BE2C (cell line): ENCODE measurements at places on chromosomes 7 and 10.

DNA sequence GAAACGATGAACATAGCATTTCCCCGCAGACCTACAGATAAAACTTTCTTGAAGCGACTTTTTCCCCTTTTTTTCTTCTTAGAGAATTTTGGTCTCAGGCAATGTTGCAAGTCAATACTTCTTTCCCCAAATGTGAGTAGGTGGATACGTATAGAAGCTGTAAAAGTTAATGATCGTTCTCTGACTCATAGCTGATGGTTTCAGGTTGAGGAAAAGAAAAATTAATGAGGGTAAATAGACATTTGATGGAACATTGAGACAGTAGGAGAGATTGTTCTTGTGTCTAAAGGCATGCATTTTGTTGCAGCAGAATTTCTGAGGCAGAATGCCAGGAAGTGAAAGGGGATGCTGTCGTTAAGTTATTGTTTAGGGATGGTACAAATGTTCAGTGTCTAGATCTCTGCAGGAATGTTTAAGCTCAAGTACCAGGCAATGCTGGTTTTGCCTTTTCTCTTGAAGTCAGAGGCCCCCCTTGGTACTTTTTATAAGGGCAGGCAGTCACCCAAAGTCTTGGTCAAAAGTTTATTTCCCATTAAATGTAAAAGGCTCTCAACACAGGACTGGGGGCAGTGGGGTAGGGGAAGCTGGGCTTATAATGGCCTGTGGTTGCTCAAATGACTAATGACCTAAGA is 9.3 kb downstream of the TCF7L2 start:
- DNase-seq: no peak

- no peak for DNase-seq
Observed at GRCh38 chr10:113735913-113736312, 15.6 kb upstream of the PLEKHS1 start.

DNA sequence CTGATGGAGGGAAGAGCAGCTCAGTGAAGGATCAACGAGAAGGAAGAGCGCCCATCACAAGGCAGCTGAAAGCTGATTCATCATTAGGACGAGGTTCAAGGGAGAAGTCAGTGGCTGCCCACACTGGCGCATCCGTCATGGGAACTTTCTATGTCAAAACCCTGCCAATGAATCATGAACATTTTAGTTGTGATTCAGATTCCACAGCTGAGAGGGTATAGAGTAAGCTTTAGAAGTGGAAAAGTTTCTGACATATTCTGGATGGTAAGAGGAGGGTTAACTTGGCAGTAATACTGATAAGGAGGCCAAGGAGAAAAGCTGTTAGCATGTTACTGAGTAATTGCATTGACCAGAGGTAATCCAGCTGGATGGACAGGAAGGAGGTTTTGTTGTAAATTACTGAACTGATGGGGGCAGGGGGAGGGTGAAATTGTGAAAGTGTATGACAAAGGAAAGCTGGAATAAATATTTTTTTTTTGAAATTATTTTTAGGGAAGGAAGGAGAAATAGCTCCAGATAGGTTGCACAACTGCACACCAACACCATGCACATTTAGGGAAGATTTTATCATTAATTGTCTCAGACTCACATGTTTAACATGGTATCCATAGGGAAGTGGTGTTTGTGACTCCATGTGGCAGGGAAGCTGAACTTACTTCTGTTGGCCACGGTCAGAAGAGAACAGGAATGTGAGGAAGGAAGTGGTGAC is 78.3 kb upstream of the NRP1 start:
- no peak for DNase-seq

GRCh38 chr7:19290968-19291367 is 145.7 kb upstream of the FERD3L start:
- no peak for DNase-seq

DNA sequence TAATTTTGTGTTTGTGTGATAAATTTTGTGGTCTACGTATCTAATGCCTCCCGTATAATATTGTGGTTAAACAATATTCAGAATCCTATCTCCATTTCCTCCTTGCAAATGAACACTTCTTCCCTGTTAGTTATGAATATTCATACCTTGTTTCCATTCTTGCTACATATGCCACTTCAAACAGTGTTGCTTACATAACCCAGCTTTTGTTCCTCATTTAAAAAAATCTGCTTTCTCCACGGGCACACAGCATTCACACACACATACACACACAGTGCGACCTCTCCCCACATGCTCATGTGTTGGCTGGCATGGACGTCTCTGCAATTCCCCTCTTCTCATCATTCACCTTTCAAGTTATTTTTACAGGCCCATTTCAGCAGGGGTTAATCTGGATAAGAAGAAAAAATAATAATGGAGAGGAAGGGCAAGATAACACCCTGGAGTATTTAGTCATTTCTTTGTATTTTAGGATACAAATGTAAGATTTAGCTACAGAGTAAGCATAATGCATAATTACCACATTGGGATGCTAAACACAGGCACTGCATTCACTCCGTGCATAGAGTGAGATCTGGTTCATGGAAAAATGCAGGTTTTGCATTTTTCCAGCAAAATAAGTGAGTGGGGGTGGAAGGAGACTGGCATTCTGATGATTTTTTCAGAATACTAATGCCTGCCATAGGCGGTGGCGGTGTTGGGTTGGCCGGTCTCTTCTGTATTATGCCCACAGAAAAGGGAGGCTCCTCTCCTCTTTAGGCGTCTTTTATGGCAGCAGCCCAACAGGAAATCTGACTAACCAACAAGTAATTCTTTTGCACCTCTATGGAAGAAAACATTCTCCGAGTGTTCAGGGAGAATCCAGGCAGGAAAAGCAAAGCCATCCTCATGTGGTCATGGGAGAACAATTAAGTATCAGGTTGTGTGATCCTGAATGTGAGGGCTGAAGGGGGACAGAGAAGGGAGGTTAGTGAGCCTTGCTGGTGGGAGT is 31.7 kb upstream of the ELMO1 start:
- DNase-seq: no peak

DNA sequence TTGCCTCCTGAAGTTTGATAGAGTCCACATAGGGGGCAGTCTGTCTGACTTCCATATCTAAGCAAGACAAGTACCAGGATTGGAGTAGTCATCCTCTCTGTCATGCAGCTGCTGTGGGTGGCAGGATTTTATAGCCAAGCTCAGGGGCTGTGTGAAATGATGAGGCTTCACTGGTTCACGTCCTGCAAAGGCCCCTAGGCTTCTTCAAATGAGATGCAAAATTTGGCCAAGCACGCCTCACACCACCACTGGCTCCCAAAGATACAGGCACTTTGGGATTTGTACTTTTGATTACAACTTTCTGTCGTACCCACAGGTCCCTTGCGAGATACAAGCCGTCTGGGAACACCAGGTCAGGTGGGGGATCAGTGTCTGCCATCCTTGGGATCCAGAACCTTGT is 67.1 kb downstream of the WDFY4 start:
- no peak for DNase-seq

DNA sequence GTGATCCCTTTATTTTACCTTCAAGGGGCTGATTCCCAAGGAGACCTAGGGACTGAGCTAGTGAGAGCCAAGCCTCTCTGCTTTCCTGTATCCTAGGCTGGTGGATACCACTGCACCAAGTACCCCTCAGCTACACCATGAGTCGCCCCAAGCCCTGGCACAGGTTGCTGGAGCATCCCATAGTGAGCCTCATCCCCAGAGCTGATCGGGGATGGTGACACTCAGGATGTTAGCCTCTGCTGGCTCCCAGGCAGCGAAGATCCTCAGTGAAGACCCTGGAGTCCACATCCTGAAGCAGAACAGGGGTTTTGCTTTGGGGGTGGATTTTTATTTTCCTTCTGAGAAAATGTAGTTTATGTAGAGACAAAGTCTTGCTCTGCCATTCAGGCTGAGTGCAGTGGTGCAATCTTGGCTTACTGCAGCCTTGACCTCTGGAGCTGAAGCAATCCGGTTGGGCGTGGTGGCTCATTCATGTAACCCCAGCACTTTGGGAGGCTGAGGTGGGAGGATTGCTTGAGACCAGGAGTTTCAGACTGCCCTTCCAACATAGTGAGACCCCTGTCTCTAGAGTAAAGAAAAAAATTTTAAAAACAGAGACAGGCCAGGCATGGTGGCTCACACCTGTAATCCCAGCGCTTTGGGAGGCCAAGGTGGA is 12.5 kb upstream of the ZNF212 start:
- DNase-seq: no peak

DNA sequence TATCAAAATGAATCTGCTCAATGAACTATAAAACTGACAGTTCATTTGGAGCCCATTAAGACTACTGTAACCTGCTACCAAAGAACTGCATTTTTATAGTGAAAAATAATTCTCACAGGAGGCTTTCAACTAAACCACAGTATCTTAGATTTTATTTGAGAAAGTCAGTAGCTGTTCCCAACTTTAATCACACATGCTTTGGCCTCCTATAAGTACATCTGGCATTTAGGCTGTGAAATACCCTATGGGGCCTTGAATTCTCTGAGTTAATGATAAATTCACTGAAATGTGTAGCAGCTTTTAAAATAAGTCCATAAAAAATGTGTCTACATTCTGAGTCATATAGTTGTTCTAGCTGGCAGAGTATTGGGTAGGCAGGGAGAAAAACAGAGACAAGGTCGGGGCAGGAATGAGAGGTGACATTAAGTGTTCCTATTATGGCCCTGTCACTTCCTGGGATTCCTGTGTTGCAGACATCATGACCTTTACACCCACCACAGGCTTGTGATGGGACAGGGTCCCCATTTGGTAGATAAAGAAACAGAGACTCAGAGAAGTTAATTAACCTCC is 588.8 kb downstream of the REEP3 start:
- DNase-seq: no peak

DNA sequence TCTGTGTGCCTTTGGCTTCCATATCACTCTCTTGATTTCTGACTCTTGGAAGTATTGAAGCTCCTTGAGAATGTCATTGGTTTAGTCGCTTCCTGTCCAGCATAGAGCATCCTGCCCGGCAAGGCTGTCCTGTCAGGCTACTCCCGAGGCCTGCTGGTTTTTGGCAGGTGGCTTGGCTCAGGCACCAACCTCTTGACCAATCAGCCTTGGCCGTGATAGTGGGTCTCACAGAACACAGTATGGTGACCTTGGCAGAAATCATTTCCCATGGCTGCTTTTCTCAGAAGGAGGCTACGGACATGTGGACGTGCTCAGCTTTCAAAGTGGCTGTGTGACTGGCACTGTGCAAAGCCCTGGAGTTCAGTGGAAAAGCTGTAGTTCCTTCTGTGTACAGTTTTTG is 516.9 kb downstream of the REEP3 start:
- DNase-seq: no peak

DNA sequence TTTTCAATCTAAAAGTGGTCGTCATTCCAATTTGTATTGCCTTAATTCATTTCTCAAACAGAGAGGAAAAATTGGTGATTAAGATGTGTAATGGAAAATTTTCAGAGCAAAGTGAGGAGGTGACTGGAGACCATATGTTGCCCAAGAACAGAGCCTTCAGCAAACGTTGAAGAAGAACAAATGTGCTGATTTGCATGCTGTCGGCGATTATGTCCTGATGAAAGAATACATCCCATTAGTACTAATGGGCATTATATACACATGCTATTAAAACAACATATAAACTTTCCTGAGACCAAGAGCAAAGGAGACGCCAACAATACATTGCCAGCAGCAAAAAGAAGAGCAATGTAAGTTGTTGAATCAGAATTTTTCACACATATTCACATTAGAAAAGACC is 100.0 kb upstream of the ARID5B start:
- no peak for DNase-seq

GRCh38 chr10:118738406-118738805 is 16.4 kb downstream of the CACUL1 start:
- no peak for DNase-seq

DNA sequence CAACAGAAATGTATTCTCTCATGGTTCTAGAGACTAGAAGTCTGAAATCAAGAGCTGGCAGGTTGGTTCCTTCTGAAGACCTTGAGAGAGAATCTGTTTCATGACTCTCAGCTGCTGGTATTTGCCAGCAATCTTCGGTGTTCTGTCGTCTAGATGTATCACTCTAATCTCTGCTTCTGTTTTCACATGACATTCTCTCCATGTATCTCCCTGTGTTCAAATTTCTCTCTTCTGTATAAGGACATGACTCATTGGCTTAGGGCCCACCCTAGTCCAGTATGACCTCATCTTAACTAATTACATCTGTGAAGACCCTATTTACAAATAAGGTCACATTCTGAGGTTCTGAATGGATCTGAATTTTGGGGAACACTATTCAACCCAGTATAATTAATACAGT is 82.3 kb downstream of the ANKRD7 start:
- DNase-seq: no peak

DNA sequence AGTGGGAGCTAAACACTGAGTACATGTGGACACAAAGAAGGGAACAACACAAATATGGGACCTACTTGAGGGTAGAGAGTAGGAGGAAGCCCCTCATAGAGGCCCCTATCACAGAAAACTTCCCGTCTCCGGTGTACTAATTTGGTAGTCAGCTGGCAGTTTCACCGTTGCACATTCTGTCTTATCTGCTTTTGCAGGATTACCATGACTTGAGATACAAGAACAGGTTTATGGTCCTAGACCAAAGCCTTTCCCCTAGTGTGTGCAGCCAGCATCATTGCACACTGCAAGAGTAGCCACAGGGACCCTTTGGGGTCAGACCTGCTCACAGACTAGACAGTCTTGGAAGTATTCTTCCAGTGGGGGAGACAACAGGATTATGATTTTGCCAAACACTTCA is 5.9 kb upstream of the IFIT1B start:
- DNase-seq: no peak

DNA sequence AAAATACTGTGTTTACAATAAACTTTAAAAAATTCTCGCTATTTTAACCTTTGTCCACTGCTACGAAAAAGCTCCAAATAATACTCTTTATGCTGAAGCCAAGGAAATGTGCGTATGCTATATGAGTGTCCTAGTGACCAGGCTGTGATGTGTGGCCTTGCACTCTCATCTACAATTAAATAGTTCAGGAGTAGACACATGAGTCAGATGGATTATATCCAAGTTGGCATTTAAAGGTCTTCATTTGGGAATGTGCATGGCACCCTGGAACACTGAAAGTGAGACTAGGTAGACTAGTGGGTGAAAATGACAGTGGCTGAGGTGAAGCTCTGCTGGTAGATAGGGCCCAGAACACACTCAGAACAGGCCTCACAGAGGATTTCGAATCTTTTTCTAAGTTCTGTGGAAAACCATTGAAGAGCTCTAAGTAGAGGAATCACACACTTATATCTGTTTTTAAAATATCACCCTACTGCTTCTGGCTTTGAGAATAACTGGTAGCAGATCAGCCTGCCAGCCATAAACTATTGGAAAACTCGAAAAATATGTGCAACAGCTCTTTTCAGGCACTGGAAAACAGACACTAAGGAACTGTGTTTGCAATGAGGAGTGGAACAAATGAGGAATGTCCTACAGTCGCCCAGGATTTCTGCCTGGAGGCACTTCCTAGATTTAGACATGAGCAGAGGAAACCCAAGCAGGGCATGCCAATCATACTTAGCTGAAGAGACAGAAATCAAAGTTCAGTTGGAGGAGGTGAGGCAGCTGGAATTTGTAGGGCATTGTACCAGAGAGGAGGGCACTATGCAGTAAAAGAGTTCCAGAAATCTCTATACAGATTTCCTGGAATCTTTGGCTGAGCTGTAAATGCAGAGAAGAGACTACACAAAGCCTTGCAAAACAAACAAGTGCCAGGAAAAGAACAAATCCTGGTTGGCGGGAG is 603.8 kb upstream of the LRRTM3 start:
- no peak for DNase-seq

GRCh38 chr7:151727579-151728285 is 149.2 kb downstream of the PRKAG2 start:
- peak; percentile 88 for DNase-seq
